ENCODE measurements at places on chromosomes 2 and 18.

DNA sequence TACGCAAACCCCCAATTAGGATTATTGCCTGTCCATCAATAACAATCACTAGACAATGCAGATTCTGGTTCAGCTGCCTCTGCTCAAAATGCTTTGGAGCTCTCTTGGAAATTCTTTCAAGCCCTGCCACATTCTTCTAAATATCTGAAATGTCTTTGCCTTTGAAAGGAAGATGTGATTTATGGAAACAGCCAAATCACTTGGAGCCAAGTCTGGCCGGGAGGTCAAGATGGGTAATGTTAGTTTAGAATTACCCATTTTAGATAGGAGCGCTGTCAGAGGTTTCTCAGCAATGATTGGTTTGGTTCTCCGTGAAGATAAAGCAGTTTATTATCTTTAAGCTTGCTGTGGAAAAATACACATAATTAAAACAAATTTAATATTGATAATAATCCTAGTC is 306.7 kb downstream of the SETBP1 start:
- DNase-seq: no peak

- DNase-seq: no peak
Observed at GRCh38 chr2:43348908-43349661, 122.7 kb upstream of the ZFP36L2 start.

DNA sequence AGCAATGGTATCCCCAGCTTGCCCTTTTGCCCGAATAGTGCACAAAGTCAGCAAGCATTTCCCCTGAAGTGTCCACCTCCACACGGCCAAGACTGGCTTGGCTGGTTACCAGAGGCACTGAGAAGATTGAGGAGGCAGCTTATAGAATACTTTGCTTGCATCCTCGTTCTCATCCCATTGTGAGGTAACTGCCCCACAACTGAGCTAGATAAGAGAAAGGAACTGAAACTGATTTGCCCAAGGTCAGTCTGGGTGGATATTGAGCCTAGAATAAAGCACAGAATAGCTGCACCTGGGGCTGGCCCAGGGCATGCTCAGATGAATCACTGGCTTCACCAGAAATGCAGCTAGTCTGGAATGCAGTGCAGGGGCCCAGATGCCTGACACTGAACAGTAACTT is 32.7 kb upstream of the MAP4K3 start:
- no peak for DNase-seq

DNA sequence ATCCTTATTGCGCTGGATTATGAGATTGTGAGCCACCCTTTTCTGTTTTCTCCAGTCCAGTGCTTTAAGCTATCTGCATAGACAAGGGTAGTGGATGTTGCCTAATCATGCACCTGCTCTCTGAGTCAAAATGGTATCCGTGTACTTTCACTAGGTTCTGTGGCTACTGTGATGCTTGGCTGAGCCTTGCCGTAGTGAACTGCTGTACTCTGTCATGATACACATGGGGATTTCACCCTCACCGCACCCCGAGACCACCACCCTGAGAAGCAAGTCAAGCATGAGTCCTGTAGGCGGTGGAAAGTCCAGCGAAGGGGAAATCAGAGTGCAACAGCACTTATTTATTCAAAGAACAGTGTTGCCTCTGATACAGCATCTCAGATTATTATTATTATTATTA is 55.0 kb downstream of the ARHGAP25 start:
- DNase-seq: peak; percentile 38

DNA sequence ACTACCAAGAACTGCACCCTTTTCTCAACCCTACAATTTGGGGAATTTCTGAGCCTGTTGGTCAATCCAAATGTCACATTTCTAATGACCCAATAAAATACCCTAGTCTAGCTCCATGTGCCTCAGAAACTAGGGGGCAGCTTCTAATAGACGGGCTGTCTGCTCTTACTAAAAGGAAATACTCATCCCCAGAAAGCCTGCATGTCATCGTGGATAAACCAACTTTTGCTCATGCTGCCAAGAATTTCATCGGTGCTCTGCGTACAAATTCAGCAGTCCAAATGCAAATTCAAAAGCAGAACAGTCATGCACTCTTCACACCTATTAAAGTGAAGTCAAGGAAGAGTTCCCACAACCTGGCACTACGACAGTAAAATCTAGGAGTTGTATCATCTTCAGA is 377.3 kb downstream of the LNPK start:
- no peak for DNase-seq

- DNase-seq: no peak
Observed at GRCh38 chr18:77087393-77088141, 45.0 kb downstream of the MBP start.

- DNase-seq: no peak
Observed at GRCh38 chr2:174749793-174750192, 14.5 kb downstream of the CHRNA1 start.

DNA sequence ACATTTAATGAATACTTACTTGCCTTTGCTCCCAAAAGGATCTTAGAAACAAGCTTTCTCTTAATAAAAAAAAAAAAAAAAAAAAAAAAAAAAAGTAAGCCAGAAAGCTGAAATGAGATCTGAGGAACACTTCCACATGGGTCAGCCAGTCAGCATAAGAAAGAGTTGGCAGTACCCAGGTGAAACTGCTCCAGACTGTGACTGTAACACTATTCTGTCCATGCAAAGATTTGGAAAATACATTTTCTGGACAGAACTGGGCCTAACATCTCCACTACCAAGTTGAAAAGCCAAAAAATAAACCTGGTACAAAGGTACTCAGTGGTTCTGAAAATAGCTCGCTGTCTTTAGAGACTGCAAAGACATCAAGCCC is 135.7 kb downstream of the THADA start:
- DNase-seq: no peak

- no peak for DNase-seq
Observed at GRCh38 chr2:128466776-128467175, 148.1 kb upstream of the HS6ST1 start.

DNA sequence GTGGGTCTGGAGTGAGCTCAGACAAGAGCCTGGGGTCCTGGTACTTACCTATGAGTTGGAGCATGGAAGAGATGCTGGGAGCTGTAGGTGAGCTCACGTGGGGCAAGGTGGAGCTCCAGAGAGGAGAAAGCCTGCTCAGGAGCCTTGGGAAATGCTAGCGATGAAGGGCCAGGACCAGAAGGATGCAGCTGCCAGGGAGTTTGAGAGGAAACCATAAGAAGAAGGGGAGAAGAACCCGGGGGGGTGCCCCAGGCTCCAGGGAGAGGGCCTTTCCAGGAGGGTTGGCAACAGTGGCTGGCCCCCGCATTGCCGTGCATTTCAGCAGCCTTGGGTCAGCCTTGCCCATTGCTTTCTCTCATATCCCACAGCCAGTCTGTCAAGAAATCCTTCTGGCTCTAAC is 268.7 kb downstream of the GLI2 start:
- DNase-seq: no peak

- peak; percentile 43 for DNase-seq
Observed at GRCh38 chr2:134120733-134121630, 132.9 kb upstream of the MGAT5 start.

DNA sequence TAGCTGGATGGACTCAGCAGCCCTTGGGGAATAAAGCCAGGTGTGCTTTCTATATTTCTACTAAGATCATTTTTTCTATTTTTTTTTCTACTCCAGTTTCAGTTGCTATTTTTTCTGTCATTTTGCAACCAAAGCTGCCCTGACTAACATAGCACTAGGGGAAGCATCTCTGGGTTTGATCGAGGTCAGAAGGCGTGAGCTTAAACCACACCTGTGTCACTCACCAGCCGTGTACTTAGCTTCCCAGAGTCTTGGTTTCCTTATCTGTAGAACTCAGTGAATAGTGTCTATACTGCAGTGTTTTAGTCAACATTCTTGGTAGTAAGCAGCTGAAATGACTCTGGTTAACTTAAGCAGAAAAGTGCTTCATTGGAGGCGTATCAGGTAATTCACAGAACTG is 489.6 kb upstream of the SPRED2 start:
- no peak for DNase-seq

GRCh38 chr2:33496150-33496549 is 19.7 kb downstream of the RASGRP3 start:
- no peak for DNase-seq

DNA sequence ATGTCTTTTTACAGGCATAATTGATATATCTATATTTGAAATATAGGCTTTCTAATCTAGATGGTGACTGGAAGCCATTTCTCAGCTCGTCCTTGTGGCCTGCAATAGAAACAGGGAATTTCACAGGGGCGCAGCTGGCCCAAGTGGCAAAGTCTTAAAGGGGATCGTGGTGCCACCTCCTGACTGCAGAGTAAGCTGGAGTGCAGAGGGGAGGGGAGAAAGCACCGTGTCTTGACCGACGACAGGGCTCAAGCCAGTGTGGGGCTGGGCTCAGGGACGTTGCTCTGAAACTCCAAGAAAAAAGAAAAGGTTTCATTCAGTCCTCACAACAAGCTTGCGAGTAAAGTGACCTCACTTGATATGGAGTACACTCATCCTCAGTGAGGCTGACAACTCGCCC is 255.1 kb downstream of the DCDC2C start:
- DNase-seq: no peak

- no peak for DNase-seq
Observed at GRCh38 chr2:55097461-55098410, 47.5 kb upstream of the RTN4 start.

DNA sequence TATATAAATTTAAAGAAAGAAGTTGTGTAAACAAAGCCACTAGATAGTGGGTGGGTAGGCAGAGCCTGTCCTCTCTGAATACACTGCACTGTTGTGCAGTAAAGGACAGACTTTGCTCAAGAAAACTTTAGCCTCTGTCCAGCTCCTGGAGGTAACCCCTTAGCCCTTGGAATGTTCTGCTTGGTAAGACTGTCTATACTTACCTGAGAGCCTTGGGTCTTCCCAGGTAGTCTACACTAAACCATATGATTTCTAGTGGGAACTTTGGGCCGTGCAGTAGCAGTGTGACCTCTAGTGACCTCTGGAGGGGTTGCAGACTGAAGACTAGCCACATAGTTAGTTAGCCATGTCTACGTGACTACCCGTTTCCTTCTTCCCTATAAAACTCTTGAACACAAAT is 678.3 kb upstream of the NRXN1 start:
- no peak for DNase-seq

- no peak for DNase-seq
Observed at GRCh38 chr18:35443434-35443833, 54.3 kb downstream of the INO80C start.

DNA sequence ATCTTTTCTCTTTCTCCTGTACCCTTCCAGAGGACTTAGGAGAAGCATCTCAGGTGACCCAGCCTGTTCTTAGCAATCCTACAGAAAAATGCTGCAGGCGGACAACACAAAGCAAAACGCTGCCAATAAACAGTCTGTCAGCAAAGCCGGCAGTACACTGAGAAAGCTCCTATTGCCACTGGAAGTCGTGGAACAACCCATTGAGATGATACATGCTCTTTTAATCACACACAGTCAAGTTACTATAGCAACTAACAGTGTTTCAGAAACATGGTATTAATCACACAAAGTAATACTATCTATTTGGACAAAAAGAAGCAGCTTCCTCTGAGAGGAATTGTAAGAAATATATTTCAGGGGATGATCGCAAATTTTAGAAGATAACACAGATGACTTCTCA is 10.5 kb downstream of the CTLA4 start:
- no peak for DNase-seq

DNA sequence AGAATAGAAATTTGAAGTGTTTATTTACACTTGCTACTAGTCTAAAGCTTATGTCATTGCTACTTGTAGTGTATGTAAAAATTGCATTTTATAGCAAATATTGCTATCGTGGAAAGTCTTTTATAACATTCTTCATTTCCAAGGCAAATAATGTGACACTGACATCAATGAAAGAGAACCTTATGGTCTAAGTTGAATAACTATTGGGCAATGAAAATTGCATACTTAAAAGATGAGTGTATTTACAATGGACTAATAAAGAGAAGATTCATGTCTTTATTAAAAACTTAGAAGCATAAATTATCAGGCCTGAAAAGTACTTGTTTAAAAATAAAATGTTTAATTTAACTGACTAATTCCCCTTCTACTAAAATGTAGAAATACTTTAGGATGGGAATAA is 82.2 kb downstream of the LRP1B start:
- DNase-seq: no peak

DNA sequence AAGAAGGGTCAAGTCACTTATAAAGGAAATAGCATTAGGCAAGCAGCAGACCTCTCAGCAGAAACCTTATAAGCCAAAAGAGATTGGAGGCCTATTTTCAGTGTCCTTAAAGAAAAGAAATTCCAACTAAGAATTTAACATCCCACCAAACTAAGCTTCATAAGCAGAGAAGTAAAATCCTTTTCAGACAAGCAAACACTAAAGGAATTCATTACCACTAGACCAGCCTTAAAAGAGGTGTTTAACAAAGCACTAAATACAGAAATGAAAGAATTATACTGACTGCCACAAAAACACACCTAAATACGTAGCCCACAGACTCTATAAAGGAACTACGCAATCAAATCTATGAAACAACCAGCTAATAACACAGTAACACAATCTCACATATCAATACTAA is 160.4 kb downstream of the EXOC6B start:
- DNase-seq: no peak

DNA sequence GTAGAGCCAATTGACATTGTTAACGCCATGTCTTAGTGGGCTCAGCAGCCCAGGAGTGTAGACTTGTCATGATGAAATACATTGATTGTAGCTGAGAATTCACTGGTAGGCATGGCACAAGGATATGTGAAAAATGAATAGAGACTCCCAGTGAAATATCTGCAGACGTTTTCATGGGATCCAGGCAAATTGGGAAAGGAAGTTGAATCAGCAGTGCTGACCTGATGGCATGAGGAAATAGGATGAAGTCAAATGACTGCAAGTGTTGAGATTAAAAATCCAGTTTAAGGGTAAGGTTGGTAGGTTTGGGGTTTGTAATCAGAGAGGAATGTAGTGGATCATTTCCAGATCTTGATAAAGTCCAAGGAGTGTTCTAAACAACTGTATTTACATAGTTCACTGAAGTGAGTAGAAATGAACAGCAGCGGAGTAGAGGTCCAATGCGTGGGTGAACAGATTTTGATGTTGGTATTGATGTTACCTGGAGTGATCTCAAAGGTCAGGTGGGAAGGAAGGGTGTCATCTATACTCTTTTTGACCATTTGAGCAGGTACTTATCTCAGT is 24.6 kb downstream of the INSIG2 start:
- no peak for DNase-seq

GRCh38 chr2:118372886-118373830 is 284.9 kb downstream of the INSIG2 start:
- no peak for DNase-seq

DNA sequence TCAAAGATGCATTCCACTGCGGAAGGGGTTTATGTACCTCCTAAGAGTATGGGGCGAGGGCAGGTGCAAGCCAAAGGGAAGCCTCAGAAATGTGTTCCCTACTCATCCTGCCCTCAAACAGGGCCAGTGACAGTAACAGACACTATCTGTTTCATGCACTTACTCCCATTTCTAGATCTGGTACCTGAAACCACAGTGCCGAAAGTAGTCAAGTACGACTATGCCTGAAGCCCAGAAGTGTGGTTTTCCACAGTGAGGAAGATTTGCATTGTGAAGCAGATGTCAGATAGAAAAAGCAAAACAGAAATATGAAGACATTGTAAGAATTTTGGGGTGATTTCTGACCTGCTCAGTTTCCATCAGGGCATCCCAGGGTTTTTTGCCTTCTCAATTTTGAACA is 748.7 kb downstream of the RNF144A start:
- no peak for DNase-seq
